Dermis lymphatic vessel endothelial cell (primary cell): ENCODE measurements at places on chromosomes 2 and 18. TPM values are rescaled to one million over a fixed set of nuclear protein-coding genes. Genes with fewer than 3 reads are reported as not detected.

The CYP27A1 gene
- 8.3 and 12.7 TPM in 2 replicates for total RNA-seq

The FAHD2A gene
- total RNA-seq, result 24.7 and 27.9 TPM in 2 replicates

The CYP1B1 gene
- 0.11 and 1.1 TPM in 2 replicates for total RNA-seq

The ARHGAP15 gene
- not detected in 2 replicates for total RNA-seq

The PIGN gene
- 43.7 and 43.9 TPM in 2 replicates for total RNA-seq

The IL36G gene
- not detected in 2 replicates for total RNA-seq

The PSMG2 gene
- total RNA-seq, result 67.5 and 95.9 TPM in 2 replicates

The SERPINB3 gene
- not detected in 2 replicates for total RNA-seq

The HAAO gene
- total RNA-seq, result not detected in 2 replicates

The ALPG gene
- not detected in 2 replicates for total RNA-seq

The ASPRV1 gene
- total RNA-seq, result 0.22 and 0.26 TPM in 2 replicates

The POU3F3 gene
- total RNA-seq, result not detected in 2 replicates

The ZNF396 gene
- total RNA-seq, result 0.95 and 0.98 TPM in 2 replicates

The ST3GAL5 gene
- total RNA-seq, result 2.1 and 3.0 TPM in 2 replicates

The TBR1 gene
- under 0.01 and 0.09 TPM in 2 replicates for total RNA-seq

The ESPNL gene
- not detected in 2 replicates for total RNA-seq

The ITGA4 gene
- 0.52 and 3.7 TPM in 2 replicates for total RNA-seq

The ACMSD gene
- total RNA-seq, result not detected in 2 replicates

The FARP2 gene
- total RNA-seq, result 42.1 and 56.5 TPM in 2 replicates

The ASAP2 gene
- 30.5 and 36.2 TPM in 2 replicates for total RNA-seq

The UPP2 gene
- total RNA-seq, result not detected in 2 replicates

The CHRNG gene
- not detected in 2 replicates for total RNA-seq

The DSG1 gene
- total RNA-seq, result not detected in 2 replicates

The CCDC148 gene
- 0.22 and 0.34 TPM in 2 replicates for total RNA-seq

The UGT1A8 gene
- not detected in 2 replicates for total RNA-seq

The TFCP2L1 gene
- not detected in 2 replicates for total RNA-seq

The RHOB gene
- 242 and 530 TPM in 2 replicates for total RNA-seq

The SERPINB12 gene
- total RNA-seq, result not detected in 2 replicates

The TSPYL6 gene
- not detected in 2 replicates for total RNA-seq

The ZDBF2 gene
- 12.4 and 15.2 TPM in 2 replicates for total RNA-seq

The TUBA4B gene
- total RNA-seq, result not detected in 2 replicates

The SULT1C2 gene
- total RNA-seq, result under 0.01 TPM in 1 of 2 replicates, not detected in the other

The SPATA3 gene
- not detected in 2 replicates for total RNA-seq
